ENCODE measurements at places on chromosomes 13 and 19. TPM values are rescaled to one million over a fixed set of nuclear protein-coding genes. Genes with fewer than 3 reads are reported as not detected.

The SMIM17 gene
- 0.36 TPM for total RNA-seq

The ATP8B3 gene
- 1.8 TPM for total RNA-seq

The SLC7A9 gene
- not detected for total RNA-seq

The HSH2D gene
- not detected for total RNA-seq

The LILRB5 gene
- not detected for total RNA-seq

All from hair follicle dermal papilla cell (primary cell).